CD4-positive, alpha-beta T cell treated with Interferon alpha-2 for 1 hour (primary cell): ENCODE measurements at places on chromosomes 5 and 9.
A peak's percentile ranks its signal among the peaks of the same experiment; 100 is the strongest.

GRCh38 chr5:58683567-58683966 is 100.7 kb downstream of the RAB3C start:
- no peak for DNase-seq

DNA sequence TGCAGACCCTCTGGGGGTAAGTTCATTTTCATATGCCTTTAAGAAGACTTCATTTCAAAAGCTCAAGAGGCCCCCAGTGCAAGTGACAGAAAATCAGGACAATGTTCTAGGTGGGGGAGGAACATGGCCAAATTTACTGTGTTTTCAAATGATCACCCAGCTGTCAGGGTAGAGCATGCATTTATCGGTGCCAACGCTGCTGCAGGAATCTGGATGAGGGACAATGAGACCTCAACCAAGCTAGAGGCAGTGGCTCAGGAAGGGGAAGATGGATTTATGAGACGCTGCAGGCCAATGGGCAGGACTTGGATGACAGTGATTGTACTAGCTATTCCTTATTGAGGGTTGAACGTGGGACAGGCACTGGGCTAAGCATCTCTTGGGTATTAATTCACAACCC is 278.4 kb downstream of the ASTN2 start:
- DNase-seq, result no peak

DNA sequence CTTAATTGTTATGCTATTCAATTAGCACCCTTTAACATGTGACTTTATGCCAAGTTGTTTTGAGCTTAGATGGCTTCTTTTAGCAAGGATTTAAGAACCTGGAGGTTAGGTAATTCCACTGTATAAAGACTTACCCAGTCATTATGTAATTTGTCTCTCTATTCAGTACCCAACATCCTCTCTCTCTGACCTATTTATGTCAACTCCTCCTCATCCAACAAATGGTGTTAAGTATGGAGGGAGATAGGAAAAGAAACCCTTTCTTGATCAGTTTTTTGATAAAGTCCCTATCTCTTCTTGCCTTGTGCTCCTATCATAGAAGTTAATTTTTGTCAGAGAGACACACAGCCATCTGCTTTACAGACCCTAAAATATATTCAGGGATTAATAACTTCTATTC is 181.2 kb upstream of the GPR151 start:
- DNase-seq, result no peak

DNA sequence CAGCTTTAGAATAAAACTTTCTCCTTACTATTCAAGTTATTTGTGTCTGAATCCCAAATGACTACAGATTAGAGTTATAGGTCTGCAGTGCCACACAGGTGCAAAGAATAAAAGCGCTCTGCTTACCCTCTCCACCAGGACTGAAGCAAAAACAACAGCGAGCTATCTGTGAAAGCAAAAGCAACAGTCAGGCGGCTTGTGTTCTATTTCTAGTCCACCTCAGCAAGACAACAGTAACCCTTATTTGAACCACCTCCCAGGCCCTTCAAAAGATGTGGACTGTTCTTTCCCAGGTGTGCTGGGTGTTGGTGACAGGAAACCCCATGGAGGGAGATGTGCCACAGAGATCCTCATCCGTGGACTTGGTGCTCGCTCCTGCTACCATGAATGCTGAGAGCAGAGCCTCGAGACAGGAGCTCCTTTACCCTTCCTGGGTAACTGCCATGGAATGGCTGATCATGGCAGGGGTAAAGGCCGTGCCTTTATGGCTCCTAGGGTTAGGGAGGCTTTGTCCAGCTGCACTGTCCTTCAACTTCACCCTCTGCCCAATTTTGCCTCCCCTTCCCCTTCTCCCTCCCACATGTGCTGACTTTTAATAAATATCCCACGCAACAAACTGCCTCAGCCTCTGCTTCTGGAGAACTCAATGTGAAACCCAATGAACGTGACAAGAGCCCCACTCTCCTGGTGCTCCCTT is 108.6 kb downstream of the SERINC5 start:
- no peak for DNase-seq

GRCh38 chr5:131812371-131813160 is 15.7 kb upstream of the FNIP1 start:
- no peak for DNase-seq

GRCh38 chr5:92703976-92704375 is 877.0 kb downstream of the NR2F1-AS1 start:
- no peak for DNase-seq

DNA sequence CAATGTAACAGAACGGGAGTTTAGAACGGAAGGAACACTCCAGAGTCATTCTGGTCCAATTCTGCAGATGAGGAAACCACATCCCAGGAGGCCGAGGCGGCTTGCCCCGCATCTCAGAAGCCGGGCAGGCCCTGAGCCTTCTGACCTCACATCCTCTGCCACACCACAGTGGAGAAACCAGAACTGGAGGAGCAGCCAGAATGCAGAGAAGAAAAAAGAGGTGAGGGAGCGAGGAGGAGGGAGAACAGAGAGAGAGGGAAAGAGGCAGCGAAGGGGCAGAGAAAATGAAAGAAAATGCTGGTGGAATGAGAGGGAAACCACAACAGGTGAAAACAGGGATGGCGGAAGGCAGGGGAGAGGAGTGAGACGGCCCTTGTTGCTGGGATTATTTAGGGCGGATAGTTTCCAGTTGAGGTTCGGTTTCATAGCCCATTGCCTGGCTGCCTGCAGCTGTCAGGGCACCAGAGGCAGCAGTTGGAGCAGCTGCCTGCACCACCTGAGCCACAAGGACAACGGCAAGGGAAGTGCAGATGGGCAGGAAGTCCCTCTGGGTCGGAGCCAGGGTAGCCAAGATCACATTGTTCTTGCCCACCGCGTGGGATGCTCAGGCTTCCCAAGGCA is at the start of gene HMHB1:
Gene HMHB1 (plus strand): TSS at position 77 of the 621 bp plus-strand sequence.
- DNase-seq, result no peak

DNA sequence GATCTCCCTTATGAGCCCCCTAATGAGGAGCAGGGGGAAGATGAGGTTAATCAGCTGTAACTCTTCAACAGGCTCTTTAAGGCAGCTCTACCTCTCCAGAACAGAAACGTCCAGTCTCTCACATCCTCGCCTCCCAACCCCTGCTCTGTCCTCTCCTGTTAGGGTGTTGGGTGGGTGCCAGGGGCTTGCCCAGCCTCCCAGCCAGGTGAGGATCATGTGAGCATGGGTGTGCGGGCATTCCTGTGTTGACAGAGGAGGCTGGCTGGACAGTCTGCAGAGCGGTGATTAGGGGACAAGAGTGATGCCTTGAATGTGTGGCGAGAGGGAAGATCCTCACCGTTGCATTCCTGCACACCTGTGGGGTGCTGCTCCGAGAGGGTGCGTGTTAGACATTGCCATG is 51.7 kb downstream of the CCDC180 start:
- no peak for DNase-seq

- no peak for DNase-seq
Measured at GRCh38 chr9:114431003-114431402, 43.2 kb upstream of the AKNA start.

- peak; percentile 89 for DNase-seq
Measured at GRCh38 chr9:114372921-114373448, 14.8 kb downstream of the AKNA start.

DNA sequence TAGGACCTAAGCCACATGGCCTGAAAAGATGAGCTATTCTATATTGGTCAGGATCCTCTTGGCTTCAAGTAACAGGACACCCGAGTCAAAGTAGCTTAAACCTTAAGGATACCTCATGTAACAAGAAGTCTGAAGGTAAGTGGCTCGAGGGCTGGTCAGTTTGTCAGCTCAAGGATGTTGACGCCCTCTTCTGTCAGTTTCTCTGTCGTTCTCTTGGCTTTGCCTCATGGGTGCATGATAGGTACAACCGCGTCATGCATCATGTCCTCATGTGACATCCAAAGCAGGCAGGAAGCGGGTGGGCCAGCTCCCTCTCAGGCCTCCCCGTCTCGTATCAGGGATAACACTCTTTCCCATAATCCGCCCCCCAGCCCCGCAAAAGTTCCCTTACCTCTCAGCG is 22.1 kb upstream of the TCERG1 start:
- DNase-seq, result no peak

GRCh38 chr5:79471556-79471955 is 42.4 kb downstream of the HOMER1 start:
- no peak for DNase-seq

GRCh38 chr9:27398982-27399653 is 102.2 kb upstream of the EQTN start:
- no peak for DNase-seq

DNA sequence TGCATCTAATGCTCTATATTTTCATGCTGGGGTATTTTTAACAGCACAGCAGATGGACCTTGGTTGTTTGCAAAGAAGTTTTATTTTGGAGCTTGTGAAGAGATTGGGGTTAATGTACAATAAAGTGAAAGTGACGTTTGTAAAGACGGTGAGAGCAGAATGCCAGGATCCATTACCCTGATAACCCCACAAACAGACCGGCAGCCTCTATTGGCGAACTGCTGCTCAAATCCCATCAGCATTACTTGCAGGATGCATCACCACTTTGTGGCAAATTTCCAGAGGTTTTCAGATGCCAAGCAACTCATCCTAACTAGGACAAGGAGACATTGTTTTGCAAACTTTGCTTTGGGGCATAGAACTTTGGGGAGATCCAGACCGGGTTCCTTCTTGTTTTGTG is 383.3 kb upstream of the ZNF462 start:
- no peak for DNase-seq

DNA sequence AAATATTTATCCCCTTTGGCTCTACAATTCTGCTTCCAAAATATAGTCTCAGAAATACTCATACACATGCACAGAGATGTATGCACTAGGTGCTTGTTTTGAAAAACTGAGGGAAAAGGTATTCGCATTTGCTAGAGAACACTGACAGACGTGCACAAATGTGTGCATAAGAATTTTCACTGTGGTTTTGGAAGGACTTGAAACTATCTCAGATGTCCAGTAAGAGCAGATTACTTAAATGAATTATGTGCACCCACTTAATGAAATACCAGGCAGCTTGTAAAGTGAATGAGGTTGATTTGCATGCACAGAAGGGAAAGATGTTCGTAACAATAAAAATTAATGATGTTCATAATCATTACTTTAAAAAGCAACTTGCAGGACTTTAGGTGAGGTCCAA is 48.4 kb downstream of the SEC61B start:
- no peak for DNase-seq

DNA sequence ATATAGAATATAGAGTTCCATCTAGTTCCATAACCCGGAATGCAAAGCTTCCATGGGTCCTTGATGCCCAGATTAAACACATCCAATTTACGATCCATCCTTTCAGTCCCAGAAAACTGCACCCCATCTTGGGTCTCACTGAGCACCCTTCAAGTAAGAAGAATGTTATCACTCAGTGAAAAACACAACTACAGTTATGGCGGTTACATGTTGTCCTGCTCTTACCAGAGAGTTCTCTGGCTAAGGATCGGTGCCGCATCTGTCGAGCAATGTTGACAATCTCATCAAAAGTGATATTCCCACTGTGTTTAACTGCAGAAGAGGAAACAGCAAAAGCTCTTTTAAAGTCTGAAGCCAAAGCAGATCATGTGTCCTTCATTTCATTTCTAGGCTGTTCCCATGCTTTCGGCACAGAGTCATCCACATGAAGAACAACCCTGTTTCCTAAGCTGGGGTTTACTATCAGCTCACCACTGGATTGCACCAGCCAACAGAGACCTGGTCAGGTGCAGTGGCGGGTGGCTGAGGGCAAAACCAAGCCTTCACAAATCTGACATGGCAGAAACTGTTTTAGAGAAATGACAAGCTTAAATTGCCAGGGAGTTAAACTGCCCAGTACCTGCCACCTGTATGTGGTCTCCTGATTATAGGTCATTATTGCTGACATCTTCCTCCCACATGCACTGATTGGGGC is 2.9 kb downstream of the RPL12 start:
- DNase-seq, result no peak

DNA sequence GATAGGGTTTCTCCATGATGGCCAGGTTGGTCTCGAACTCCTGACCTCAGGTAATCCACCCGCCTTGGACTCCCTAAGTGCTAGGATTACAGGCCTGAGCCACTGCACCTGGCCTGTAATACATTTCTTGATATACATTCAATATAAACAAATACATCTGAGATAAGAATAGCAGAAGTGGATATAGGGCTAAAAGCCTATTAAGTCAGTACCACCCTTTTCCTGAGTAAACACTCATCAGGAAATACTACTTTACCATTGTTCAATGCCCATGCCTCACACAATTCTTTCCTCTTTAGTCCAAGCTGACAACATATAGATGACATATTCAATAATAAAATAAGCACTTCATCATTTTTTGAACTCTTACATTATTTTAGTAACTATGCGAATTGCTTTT is 64.8 kb downstream of the MRPS27 start:
- no peak for DNase-seq

- no peak for DNase-seq
Measured at GRCh38 chr9:36317766-36318165, 59.5 kb upstream of the GNE start.

DNA sequence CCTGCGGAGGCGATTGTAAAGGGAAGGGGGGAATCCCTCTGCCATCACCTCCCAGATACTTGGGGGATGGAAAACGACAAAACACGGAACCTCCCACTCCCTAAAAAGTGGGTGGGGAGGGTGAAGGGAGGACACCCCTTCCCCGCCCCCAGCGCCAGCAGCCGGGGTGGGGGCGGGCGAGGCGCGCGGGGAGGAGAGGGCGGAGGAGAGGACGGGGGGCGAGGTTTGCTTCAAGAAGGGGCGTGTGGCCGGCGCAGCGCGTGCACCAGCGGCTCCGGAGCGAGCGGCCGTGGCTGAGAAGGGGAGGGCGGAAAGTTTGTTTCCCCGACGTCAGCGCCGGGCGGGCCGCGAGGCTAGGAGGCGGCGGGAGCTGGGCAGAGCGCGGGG is at the start of gene PRRX2:
Gene PRRX2 (plus strand): TSS at position 259 of the 387 bp plus-strand sequence. CDS start 221 bp downstream, outside the sequence.
- peak; percentile 25 for DNase-seq

DNA sequence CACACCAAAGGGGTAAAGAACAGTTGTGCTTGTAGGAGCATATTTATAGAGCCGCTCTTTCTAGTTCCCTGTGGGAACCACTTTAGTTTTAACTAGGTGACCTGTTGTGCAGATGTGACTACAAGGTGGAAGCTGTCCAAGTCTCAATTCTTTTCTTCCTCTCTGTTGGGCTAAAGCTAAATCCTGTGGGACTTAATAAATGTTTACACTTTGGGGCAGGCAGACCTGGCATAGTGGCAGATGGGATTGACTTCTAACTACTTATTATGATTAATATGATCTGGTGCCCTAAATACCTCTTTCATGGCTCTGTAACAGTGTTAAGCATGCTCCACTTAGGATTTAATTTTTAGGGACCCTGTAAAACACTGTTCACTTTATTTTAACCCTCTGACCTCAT is 265.3 kb downstream of the KCTD16 start:
- no peak for DNase-seq

DNA sequence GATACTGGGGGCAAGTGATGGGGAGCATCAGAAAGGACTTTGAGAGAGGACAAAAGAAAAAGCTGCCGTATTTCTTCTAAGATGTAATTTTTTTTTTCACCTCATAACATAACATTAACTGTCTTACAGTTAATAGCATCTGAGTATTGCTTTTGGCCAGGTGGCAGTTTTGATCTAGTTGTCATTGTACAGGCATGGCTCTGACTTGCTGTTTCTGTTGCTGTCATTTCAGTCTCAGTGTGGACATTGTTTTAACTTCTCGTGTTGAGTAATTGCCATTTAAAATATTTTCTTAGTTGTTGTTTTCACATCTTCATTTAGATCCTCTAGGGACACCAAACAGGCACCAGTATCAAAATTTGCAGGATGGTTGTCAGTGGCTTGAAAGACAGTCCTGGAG is 12.4 kb downstream of the SMAD5 start:
- DNase-seq, result no peak
